A673 (cell line): ENCODE measurements at places on chromosomes 6 and 20. TPM values are rescaled to one million over a fixed set of nuclear protein-coding genes. Genes with fewer than 3 reads are reported as not detected.

DNA sequence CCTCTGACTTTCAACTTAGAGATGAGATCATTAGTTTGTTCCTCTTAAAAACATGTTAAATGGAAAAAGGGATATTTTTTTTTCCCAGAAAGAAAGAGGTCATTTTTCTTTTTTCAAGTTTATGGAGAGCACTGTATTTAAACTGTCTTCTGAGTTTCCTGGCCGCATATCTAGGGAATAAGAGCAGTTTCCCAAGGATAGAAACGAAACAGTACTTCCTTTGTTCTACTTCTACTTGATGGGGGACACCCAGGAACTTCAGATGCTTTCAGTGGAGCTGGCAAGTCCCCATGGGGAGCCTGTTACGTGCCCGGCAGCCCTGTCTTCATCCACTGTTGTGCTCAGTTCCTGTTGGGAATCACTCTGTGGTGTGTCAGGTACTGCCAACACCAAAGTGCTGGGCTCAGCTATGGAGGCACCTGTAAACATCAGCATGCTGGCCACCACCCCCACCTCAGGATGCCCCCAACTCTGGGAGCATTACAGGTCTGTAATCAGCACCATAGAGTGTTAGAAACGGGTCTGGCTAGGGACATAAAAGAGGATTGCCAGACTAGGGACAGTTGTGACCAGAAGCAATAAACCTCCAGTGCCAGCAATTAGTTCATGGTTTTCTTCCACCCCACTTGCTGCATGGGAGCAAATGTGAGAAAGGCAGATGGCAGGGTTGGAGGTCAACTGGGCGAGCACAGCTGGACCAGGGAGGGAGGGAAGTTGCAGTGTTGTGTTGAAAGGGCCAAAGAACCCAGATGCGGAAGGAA lies 221.7 kb upstream of the ECI2 start:
- no peak for DNase-seq

GRCh38 chr6:100344761-100345160 lies 120.0 kb downstream of the SIM1 start:
- DNase-seq: no peak

CHRNA4 gene
- total RNA-seq: 0.26 and 1.6 TPM in 2 replicates

- DNase-seq: no peak
These were observed at the start of gene SYCP2 for GRCh38 chr20:59933296-59933848. SYCP2 (minus strand) TSS chr20:59933637; CDS start chr20:59922413, 11,224 bp downstream.

DNA sequence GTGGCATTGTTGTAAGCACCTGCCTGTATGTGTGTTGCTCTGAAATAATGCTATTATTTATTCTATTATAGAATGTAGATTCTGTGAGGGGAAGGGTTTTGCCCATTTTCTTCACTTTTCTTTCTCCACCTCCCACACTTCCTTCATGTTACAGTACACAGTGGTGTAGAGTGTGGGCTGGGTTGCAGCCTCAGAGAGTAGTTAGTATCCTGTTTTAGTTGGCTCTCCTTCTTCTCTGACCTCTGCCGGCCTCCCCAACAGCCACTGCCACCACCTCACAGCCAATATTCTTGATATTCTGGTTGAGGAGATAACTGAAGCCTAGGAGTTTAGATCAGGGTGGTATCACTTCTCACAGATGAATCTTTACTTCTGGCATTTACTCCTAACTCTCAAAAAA lies 143.4 kb downstream of the BCKDHB start:
- DNase-seq: no peak
